ENCODE measurements at places on chromosomes 6 and 20.

GRCh38 chr6:38436726-38437465, 202.8 kb downstream of the BTBD9 start:
- no peak for DNase-seq

GRCh38 chr6:84093441-84094435, 60.2 kb downstream of the MRAP2 start:
- no peak for DNase-seq

- no peak for DNase-seq
Measured at GRCh38 chr6:73932866-73933265, 236.9 kb downstream of the CD109 start.

DNA sequence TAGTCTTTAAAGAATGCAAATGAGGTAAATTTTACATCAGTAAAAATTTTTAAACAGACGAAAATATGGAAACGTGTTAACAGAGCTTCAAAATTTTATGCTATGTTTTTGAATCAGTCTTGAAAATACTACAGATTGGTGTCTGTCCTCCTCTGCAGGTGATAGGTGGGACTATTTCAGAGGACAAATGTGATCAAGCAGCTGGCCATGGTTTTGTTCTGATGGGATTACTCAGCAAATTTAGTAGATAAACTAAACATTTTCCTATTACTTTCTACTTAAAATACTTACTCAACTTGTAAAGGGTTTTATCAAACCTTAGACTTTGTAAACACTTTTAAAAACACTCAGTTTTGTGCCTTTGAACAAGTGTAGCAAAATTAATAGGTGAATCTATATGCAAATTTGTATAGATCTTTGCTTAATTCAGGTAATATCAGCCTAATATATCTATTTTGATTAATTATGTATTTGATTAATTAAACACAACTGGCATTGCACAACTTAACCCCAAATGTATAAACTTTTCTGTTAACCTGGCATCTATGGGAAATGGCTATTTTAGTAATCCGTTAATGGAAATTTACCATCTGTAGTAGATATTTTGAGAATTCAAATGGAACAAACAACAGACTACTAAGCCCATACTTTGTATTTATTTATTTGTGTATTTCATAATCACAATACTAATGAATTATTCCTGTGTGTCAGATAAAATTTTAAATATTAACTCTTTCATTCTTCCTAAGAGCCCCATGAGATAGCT, 22.5 kb downstream of the ADGRB3 start:
- DNase-seq, result no peak

GRCh38 chr6:102309700-102310099, 916.2 kb downstream of the GRIK2 start:
- DNase-seq, result no peak

GRCh38 chr6:38638941-38639497, 710 bp downstream of the BTBD9 start:
- no peak for DNase-seq

GRCh38 chr20:53738945-53739798, 145.5 kb upstream of the ZNF217 start:
- DNase-seq, result no peak

- no peak for DNase-seq
Measured at GRCh38 chr20:50215926-50216325, 25.3 kb downstream of the CEBPB start.

- DNase-seq, result no peak
Measured at GRCh38 chr6:26304797-26305640, 60.0 kb upstream of the BTN3A2 start.

DNA sequence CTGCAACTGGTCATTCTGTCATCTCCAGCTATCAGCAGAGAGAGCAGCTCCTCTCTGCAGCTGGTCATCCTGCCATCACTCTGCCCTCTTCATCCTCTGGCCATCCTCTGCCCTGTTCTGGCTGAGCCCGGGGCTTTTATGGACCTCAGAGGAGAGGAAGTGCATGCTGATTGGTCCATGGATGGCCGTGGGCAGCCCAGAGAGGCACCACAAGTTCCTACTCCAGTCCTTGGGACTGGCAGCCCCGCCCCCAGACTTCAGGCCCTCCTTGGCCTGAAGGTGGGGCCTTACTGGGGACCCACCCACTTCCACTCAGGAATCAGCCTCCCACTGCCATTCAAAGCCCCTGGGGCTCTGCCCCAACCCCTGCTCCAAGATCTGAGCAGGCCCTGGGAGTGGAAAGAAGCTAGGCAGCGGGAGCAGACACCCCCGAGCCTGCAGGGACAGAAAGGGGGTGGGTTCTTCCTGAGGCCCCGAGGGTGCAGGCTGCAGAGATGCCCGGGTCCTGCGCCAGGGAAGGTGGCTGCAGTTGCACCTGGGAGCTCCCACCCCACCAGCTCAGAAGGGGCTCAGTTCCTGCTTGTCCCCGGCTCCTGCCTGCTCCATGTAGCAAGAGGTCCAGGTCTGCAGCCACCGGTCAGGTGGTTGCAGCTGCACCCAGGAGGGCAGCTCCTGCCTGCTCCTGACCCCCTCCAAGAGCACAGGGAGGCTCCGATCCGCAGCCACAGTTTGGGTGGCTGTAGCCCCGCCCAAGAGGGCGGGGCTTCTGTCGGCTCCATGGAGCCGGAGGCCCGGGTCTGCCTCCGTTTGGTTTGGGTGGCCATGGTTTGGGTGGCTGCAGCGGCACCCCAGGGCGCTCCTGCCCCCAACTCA, 34.1 kb upstream of the HMGA1 start:
- no peak for DNase-seq

GRCh38 chr20:63281742-63282665, 9.4 kb downstream of the ARFGAP1 start:
- DNase-seq, result no peak

GRCh38 chr6:48889429-48889828, 573.6 kb downstream of the MMUT start:
- DNase-seq, result no peak

All from left renal cortex interstitium (tissue), 4 donors.